ENCODE measurements at places on chromosomes 5 and 9.

GRCh38 chr9:127936347-127936852 is 1.3 kb downstream of the DPM2 start:
- no peak for DNase-seq

DNA sequence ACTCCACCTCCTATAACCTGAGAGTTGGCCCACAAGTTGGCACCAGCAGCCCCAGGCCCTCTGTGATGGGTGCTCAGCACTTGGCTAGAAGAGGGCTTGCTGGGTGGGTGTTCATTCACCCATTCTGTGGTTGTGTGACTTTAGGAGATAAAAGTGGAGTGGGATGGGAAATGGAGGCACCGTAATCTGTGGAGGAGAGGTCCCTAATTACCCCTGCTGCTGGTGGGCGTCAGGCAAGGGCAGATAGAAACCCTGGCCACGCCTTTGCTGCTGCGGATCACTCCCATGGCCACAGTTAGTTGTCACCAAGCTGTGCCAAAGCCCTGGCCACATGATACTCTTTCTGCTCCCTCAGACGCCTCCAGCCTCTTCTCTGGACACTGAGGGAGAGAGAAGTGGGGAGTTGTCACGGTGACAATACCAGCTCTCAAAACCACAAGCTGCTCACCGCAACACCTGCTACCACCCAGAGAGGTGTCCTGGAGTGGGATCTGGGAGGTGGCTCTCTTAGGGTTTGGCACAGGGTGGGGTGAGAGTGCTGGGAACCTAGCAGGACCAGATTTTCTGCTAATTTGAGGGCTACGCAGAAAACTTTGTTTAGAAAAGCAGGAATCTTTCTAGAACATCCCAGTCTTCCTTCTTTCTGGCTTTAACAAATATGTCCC is 12.0 kb upstream of the NEUROG1 start:
- no peak for DNase-seq

DNA sequence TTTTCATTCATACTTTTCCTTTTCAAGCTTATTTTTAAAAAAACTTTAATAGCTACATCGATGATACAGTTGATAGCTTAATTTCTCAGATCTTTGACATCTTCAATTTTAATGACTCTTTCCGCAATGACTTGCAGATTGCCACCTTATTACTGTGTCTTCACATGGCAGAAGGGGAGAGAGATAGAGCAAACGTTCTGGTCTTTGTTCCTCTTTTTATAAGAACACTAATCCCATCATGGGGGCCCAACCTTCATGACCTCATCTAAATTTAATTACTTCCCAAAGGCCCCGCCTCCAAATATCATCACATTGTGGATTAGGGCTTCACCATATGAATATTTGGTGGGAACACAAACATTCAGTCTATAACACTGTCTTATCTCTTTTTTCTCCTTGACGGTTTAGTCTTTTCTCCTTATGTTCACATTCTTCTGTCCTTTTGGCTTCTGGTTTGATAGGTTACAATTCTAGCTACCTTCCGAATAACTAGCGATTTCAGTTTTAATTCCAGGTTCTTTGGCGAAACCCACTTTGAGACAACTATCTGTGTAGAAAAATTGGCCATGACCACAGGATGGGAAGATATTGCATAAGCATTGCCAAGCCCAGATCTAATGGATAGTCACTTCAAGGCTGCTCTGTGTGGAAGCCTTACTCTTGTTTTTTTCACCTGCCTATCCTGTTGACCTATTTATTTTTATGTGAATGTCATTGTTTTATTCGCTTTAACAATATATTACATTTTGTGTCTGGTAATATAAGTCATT is 5.0 kb downstream of the ZNF189 start:
- DNase-seq = no peak

GRCh38 chr5:40945111-40945510 is 35.8 kb downstream of the C7 start:
- no peak for DNase-seq

GRCh38 chr9:134224127-134224526 is 59.8 kb upstream of the RNU6ATAC start:
- DNase-seq = no peak

DNA sequence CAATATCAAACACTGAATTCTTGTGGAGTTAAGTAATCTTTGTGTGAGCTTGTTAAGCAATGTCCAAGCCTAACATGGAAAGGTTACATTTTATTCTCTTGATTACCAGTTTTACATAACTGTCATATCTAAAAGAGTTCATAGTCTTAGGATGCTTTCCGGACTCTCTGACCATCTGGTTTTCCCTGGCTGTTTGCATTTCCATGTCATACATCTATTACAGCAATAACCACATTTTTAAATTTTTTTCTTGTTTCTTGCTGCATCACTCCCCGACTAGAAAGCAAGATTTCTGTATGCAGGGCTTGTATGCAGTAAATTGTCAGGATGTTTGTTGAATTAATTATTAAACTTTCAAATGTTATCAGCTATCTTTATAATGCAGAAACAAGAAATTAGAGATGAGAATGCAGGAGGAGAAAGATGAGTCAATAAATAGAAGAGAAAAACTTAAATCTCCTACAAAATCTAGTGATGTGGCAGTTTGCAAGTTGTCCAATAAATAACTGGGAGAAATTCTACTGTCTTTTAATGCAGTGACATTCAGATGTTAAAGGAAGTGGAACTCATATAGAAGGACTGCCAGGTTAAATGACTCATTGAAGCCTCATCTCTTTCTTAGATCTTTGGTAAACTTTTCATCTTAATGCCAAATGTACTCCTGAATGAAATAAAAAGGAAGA is 179.6 kb upstream of the SGCD start:
- DNase-seq = no peak

DNA sequence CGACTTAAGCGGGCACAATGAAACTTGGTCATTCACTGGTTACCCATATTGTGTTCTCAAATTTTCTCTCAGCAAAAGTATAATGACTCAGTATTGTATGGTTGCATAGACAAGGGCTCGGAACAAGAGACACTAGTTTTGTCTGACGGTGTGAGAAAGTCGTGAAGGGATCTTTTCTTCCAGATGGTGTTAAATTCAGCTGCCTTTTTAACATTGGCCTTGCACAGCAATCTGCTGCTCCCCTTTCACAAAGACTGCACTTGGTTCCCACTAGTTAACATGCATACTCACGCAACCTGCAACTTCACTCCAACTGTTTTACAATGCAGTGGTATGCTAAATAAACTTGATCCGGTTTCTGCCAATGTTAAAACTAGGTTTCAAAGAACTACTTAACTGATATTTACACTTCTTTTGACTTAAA is 219.2 kb downstream of the MEF2C start:
- no peak for DNase-seq

GRCh38 chr9:134637241-134637640 is 4.4 kb upstream of the COL5A1 start:
- DNase-seq = no peak

GRCh38 chr5:114325541-114325940 is 36.3 kb upstream of the KCNN2 start:
- DNase-seq = no peak

- no peak for DNase-seq
Measured at GRCh38 chr5:51411921-51412325, 28.7 kb downstream of the ISL1 start.

DNA sequence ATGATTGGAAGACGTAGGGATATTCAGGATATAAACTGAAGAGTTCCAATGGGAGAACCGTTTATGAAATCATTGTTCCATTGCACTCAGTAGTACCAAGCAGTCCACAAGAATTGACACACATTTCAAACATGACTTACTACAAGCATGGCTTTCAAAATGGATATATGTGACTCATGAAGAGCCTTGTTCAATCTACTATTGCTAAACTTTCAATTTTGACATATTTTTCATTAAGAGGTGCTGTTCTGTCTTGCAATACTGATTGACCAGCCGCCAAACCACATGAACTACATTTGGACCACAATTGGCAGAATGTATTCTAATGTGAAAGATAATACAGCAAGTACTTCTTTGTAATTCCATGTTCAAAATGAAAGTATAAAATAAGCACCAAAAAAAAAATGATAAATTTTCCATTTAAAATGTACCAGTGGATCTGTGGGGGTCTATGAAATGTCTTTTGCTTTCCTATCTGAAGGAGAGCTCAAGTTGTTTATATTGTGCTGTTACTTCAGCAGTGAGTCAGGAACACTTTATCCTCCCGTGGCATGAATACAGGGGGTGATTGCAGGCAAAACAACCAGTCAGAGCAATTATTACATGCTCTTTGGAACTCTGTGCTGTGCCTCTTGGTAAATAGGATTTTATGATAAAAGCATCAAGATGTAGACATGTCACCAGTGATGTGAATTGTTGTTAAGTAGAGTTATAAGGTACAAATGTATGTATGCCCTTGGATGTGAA is 366.0 kb downstream of the ARRDC3 start:
- peak; percentile 16 for DNase-seq

GRCh38 chr5:54774281-54775170 is 210.9 kb downstream of the ESM1 start:
- DNase-seq = no peak

DNA sequence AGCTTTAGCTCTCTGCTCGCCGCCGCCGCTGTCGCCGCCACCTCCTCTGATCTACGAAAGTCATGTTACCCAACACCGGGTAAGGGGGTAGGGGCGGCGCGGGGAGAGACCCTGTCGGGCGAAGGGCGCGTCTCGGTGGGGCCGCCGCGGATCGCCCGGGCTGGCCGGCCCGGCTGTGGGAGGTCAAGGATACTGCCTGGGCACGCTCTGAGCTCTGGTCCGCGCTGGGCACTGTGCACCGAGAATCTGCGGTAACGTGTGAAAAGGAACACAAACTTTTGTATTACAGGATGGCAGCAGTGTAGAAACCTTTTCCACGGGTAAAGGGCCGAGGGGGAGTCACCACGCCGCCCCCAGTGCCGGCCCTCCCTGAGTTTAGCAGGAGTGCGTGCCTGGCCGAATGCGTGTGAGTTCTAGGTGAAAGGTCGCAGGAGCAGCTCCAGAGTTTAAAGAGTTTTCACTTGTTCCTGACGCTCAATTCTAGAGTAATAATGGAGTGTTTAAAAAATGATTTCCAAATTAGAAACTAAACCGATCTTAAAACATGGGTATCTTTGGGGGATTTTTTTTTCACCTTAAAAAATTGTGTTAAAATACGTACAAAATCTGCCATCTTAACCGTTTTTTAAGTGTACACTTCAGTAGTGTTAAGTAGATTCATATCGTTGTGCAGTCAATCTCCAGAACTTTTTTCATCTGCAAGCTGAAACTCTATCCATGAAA is at the start of gene HSDL2:
HSDL2 (plus strand) TSS at position 7 of the 723 bp plus-strand sequence; CDS start at position 63, 56 bp downstream.
- DNase-seq = no peak

GRCh38 chr9:14418941-14419937 is 105.3 kb upstream of the NFIB start:
- DNase-seq = no peak

GRCh38 chr5:101012880-101013279 is 109.8 kb upstream of the ST8SIA4 start:
- DNase-seq = no peak

DNA sequence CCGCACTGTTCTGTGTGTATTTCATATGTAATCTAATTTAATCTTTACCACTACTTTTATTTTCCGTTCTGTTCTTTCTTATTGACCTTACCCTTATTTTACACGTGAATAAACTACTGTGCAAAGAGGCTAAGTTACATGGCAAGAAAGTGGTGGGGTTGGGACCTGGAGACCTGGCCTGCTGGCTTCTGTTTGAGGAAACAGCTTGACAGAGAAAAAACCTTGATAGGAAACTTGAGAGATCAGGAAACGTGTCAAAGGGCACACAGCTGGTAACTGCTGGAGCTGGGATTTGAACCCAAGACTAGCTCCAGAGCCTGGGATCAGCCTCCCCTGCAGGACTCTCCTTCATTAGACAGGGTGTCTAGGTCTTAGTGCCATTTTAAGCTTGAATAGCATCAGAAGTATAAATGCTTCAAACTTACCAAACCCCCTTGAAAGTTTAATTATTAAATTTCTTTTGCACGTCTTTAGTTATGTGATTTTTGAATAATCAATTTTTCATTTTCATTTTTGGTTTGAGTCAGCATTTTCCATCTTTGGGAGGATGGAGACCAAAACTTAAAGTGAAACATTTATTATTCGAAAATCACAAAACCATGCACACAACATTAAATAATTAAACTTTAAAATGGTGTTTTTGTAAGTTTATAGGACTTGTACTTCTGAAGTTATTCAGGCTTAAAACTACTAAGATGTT is 129.5 kb downstream of the RGS3 start:
- DNase-seq = no peak

GRCh38 chr9:22483528-22484070 is 37.0 kb downstream of the DMRTA1 start:
- no peak for DNase-seq

DNA sequence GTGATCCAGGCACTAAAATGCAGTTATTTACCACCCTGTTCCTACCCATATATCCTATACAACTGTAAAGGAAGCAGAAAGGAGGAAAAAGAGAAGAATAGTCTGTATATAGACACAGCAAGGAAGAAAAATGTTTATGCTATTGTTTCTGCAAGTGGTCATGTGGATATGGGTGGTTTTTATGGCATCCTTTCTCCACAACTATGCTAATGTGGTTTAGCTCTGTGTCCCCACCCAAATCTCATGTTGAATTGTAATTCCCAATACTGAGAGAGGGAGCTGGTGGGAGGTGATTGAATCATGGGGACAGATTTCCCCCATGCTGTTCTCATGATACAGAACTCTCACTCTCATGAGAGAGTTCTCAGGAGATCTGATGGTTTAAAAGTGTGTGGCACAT is 439.8 kb downstream of the ZSWIM6 start:
- no peak for DNase-seq

DNA sequence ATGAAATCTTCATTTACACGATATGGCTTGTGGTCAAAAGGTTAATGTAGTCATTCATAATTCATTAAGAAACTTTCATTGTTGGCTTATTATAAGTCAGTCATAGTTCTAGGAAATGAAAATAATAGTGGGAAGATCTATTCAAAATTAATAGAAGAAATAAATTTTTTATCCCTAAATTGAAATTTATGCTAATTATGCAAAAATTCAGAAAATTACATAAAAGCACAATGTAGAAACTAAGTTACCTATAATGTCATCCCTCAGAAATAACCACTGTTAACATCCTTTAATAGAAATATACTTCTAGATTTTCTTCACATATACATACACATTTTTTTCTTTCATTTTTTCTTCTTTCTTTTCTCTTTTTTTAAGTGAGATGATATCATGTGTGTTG is 15.9 kb upstream of the JAK2 start:
- DNase-seq = no peak

DNA sequence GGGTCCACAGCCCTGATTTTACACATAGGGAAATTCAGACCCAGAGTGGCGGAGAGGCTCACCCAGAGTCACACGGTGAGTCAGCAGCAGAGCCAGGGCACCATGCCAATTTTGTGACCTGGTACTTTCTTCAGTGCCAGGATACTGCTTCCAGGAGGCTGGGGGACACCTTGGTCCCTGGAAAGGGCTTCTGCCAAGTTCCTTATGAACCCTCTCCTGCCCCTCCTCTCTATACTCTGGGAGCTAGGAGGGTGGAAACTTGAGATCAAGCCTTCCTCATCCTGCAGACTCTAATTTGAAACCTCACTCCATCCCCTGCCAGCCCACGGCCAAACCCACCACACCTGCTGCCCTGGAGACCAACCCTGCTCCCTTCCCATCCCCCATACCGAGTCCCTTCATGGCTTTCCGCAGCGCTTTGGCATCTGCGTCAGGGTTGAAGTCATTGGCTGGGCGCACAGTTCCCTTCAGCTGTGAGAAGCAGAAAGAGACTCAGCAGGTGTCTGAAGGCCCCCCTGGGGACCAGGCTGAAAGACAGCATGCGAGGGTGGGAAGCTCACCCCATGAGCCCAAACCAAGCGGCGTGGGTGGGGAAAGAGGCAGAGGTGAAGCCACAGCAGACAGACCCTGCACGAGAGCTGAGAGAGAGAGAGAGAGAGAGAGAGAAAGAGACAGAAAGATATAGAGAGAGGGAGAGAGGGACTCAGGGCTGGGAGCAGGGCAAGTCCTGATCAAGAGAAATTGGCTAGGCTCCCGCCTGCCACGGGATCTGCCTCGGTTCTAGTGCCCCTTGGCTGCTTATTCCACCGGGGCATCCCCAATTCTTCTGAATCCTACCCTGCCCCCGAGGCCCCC is 33.5 kb downstream of the ANXA6 start:
- DNase-seq = no peak

Data from epithelial cell of prostate (primary cell).